Activated CD8-positive, alpha-beta memory T cell treated with anti-CD3 and anti-CD28 coated beads for 4 hours (primary cell): ENCODE measurements at places on chromosomes 4 and X.

DNA sequence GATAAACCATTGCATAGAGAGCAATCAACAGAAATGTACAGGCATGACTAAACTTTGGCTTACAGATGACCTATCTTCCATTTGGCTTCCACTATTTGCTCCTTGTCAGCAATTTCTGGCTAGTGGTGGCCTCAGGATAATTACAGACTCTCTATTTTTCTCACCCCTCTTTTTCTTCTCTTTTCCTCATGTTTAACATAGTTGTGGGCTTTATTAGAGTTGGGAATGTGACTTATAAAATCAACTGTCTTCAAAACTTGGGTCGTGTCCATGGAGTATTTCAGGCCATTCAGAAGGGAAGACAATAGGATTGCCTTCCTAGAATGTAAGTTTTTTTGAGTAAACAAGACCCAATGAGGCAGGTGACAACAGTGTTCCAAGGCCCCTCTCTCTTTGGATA lies 236.2 kb downstream of the FRAS1 start:
- DNase-seq: no peak

DNA sequence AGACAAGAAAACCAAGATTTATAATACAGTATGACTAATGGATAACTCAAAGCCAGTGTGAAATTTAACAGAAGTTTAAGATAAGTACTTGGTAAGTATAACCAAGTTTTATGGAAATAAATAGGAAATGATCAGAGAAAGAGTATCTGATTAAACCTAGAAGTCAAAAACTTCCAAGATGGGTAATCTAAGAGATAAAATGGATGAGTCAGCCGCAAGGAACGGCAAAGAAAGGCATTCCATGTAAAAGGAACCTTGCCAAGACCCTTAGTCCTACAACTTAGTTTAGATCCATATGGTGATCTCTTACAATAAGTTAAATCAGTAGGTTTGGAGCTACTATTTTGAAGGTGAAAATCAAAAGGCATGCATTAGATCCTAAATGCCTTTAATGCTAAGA lies 34.8 kb downstream of the LIN54 start:
- no peak for DNase-seq

GRCh38 chrX:138191998-138192397 lies 519.5 kb downstream of the FGF13 start:
- DNase-seq: no peak

DNA sequence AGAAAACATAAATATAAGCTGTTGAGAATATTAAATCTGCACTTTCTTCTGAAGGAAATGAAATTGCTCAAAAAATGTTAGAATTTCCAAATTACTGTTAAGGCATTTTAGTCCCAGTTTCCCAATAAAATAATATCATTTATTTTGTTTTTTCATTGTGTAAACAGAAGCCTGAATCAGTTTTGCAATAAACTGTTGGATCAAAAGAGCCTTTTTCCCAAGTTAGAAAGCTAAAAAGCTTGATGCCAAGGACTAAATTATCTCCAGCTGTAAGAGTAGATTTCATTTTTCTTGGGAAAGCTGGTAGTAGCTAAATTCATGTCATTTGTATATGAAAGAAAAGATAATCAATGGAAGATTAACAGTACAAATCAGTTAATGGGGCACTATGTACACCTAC lies 95.8 kb downstream of the RNF150 start:
- no peak for DNase-seq

- DNase-seq: no peak
Observed at GRCh38 chr4:88341227-88342192, 37.1 kb upstream of the HERC6 start.

GRCh38 chr4:183517781-183518180 lies 12.9 kb downstream of the ING2 start:
- no peak for DNase-seq

DNA sequence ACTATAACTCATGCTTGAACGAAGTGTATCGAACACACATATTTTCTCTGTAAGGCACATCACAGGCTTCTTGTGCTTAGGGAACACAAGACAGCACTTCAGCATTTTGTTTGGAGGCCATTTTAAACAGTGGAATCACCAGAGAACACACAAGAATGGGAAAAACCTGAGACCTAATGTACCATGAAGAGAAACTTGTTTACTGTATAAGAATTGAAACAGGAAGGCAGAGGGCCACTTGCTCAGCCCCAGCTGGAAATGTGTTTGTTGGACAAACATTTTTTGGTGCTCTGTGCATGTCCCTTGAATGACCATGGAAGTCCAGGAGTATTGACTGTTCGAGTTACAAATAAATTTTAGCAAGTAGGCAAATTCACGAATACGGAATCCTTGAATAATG lies 47.5 kb downstream of the RAPGEF2 start:
- DNase-seq: no peak

GRCh38 chrX:3690140-3690539 lies 23.3 kb downstream of the PRKX start:
- DNase-seq: no peak

DNA sequence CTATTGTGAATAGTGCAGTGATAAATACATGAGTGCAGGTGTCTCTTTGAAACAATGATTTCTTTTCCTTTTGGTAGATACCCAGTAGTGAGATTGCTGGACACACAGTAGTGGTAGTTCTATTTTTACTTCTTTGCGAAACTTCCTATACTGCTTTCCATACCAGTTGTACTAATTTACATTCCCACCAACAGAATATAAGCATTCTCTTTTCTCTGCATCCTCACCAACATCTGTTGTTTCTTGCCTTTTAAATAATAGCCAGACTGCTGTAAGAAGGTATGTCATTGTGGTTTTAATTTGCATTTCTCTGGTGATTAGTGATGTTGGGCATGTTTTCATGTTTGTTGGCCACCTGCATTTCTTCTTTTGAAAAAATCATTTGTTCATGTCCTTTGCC lies 105.9 kb downstream of the COL4A6 start:
- DNase-seq: no peak

- DNase-seq: no peak
Observed at GRCh38 chr4:76087007-76087769, 12.7 kb downstream of the ART3 start.

DNA sequence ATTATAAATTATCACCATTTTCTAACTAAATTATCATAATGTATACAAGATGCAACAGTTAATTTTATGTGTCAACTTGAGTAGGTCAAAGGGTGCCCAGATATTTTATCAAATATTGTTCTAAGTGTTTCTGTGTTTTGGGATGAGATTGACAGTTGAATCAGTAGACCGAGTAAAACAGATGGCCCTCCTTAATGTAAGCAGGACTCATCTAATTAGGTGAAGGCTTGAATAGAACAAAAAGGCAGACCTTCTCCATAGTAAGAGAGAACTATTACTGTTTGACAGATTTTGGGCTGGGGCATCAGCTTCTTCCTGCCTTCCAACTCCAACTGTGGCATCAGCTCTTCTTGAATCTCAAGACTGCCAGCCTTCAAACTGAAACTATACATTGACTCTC lies 185.8 kb downstream of the TRAM1L1 start:
- DNase-seq: no peak

GRCh38 chr4:123351713-123352112 lies 44.9 kb upstream of the SPRY1 start:
- no peak for DNase-seq

DNA sequence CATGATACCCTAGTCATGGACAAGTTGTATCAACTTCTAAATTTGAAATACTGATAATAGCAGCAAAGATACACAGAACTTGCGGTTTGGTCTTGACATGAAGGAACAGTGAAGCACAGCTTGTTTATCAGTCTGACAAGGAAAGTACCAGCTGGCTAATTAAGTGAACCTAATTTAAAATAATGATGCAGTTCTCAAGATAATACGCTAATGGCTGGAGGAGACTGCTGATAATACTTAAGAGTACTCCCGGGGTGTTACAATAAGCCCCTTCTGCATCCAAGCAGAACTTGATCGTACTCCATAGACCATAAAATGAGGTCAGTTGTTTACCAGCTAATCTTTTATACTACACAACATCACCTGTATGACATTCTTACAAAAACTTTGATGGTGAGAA lies 697.5 kb downstream of the FSTL5 start:
- no peak for DNase-seq

GRCh38 chr4:139943277-139943676 lies 210.7 kb downstream of the MAML3 start:
- DNase-seq: no peak

DNA sequence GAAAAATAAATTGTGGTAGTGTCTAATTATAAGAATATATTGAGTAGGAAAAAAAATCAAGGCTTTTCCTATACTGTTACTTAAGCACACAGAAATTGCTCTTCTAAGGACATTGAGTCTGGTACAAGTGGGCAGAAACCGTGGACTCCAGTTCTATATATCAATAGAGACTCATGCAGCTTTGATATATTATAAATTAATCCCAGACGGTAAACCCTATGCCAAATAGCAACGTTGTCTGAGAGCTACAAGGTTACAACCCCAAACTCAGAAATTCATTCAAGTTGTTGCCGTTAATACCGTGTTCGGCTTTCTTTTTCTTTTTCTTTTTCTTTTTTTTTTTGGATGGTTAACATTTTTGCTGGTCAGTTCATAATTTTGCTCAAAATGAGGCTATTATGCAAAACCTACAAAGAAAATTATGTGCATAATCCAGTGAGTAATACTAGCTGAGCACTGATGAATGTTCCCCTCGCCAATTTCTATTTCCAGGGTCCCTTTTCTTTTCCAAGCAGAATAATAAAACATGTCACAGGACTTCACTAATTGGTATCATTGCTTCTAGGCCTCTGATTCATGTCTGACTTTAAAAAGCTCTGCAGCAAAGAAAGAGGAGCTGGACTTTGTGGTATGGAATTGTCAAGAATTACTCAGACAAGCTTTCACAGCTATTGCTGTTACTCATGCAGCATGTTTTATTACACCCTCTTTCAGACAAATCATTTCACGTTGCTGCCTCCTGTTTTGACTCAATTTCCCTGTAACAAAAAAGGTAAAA lies 737.7 kb downstream of the NLGN4X start:
- no peak for DNase-seq

DNA sequence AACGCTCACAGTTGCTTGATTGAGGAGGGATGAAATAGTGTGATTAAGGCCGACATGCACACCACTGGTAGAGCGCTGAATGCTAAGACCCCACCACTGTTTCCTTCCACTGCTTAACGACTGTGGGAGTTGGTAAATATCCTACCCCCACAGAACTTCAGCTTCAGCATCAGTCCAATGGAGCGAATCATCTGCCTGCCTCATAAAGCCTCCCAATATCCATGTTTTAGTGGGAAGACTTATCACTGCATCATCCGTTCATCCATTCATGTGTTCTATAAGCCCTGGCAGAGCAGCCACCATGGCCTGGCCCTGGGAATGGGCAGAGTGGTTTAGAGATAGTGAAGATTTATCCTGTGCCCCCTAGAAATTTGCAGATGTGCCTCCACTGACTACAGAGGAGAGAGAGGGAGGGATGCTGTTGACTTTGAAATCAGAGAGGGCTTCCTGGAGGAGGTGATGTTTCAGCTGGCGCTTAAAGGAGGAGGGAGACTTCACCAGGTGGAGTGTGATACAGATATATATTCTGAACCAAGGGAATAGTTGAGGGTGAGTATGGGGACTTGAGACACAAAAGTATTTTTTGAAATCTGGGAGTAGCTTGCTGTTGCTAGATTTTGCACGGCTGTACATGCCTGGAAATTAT lies 71.9 kb upstream of the STX18 start:
- DNase-seq: no peak

GRCh38 chr4:136864604-136865185 lies 667.6 kb downstream of the PCDH18 start:
- DNase-seq: no peak

DNA sequence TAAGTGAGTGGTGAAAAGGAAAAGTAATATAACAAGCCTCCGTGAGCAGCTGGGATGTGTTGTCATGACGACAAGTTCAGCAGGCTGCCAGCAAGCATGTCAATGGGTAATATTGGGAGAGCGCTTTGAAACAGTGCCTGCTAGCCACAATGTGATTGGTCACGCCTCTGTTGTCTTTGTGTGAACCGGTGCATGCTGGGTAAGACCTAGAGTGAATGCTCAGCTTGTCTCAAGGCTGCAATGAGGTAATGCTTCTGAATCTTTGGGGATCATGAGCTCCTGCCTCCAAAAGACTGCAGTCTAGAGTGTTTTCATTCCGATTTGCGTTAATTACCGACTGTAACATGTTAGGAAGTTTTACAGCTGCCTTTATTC lies 54.9 kb downstream of the STOX2 start:
- DNase-seq: no peak

DNA sequence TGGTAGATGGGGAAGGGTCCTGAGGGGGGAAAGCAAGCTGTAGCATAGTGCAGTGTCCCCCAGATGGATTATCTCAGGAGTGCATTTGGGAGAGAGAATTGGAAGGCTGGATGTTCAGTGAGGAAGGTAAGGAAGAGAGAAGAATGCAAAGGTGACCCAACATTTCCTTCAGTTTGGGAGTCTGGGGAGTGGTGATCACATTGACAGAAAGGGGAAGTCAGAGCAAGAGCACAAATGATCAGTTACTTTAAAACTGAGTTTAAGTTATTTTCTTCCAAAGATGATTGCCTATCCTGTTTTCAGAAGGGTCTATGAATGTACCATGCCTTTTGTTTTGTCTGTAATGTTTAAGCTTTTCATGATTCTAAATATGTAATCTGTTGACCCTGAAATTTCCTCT lies 47.6 kb downstream of the ARHGAP10 start:
- DNase-seq: no peak

- no peak for DNase-seq
Observed at GRCh38 chr4:7387925-7388324, 46.8 kb downstream of the PSAPL1 start.

DNA sequence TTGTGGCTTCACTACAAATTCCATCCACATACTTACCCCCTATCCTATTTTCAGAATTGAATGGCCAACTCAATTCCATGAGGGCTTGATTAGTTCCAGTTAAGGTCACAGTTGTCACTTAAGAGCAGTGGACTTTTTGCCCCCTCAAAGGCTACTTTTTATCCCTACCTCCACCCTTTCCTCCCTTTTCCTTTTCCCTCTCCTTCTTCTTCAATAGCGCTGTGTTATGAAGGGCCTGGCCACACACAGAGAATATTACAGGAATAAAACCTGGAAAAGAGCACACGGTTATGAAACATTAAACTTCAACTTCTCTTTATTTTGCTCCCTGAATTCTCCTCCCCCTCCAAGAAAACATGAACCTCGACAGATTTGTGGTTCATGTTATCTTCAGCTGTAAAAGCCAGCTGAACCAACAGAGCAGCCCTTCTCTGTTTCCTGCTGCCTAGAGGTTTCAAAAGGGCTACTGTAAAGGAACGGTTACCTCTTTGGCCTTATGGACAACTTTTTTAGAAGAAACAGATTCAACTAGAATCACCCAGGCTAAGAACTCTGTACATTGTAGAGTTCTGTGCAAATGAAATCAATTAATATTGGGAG lies 87.0 kb upstream of the RPL34 start:
- no peak for DNase-seq
